Stimulated activated CD8-positive, alpha-beta memory T cell treated with anti-CD3 and anti-CD28 coated beads, Interleukin-15, amount 100 ng/mL, for 48 hours (primary cell): ENCODE measurements at places on chromosomes 12 and 14.

DNA sequence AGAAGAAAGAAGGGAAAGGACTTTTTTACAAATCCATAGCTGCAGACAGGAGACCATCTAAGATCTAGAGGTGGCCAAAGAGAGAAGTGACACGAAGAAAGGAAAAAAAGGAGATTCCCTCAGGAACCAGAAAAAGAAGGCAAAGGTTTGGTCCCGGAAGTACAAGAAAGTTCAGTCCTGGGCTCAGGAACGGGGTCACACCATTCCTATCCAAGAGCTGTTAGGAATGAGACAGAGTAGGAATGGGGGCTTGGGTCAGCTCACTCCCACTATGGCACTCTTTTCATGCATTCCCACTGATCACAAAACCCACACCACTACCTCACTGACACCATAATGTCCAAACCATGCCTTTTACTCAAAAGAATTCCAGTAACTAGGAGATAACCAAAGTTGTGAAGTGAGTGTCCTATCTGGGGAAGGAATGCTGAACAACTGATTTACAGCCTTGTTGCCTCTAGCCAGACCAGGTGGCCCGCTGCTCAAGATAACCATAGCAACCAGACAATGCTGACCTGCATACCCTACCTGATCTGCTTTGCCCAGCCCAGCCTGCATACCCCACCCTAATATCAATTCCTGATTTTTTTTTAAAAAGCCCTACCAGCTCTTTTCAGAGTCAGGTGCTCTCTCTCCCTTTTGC, 8.4 kb downstream of the PPP2R3C start:
- no peak for DNase-seq

DNA sequence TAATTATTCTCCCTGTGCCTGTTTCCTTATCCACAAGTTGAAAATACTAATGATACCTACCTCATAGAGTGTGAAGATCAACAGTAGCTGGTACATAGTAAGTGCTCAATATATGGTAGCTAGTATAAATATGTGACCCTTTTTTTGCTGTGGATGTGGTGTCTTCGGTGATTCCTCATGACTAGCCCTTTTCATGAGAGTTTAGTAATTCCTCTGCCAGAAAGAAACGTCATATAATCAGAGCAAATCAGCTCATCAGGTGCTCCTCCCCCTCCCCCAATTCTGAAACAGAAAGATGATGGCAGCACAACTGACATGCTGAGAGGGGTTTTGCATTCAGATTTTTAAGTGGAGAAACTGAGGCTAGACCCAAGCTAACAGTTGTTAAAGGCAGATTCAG, 210.8 kb downstream of the SLC41A2 start:
- DNase-seq: no peak

DNA sequence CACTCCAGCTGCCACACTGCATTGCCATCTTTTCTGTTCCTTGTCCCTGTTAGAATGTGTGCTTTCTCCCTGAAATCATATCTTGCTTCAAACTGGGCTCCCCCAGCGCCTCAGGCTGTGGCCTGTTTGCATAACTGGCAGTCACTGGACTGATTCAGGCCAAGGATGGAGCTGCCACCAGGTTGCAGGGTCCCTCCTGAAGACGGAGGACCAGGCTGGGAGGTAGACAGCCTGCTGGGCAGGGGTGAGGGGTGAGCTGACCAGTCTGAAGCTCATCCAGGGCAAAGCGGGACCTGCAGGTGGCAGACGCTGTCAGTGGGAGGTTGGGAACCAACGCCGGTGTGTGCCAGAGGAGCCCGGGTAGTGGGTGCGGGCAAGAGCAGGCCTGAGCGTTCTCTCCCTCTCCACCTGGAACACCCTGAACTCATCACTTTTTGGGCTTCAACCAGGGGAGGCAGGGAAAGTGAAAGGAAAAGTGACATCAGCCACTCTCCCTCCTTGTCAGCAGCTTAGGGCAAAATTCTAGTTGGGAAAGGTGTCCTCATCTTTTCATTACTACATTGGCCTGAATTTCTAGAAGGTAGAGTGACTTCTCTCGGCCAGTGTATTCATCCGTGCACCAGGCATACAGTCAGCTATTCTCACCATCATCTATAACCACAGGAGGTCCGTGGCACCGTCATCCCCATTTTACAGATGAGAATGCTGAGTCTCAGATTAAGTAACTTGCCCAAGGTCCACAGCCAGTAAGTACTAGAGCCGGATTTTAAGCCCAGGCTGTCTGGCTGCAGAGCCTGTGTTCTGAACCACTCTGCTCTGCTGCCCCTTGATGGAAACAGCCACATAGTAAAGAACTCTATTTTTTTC, 219.1 kb downstream of the SLC41A2 start:
- no peak for DNase-seq

DNA sequence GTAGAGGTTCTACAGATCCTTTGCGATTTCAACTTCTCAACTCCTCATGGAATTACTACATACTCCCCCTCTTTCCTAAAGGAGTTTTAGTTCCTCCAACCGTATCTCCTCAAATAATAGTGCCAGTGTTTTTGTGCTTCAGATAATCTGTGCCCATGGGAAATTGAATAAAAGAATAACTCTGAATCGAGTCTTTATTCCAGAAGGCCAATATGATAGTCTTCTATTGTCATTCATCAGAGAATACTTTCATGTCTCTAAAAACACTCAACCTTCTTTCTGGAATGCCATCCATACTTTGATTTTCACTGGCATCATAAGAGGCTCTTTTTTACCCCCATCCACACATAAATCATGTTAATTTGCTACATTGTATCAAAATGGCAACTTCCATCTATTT, 911.3 kb upstream of the USP15 start:
- no peak for DNase-seq

DNA sequence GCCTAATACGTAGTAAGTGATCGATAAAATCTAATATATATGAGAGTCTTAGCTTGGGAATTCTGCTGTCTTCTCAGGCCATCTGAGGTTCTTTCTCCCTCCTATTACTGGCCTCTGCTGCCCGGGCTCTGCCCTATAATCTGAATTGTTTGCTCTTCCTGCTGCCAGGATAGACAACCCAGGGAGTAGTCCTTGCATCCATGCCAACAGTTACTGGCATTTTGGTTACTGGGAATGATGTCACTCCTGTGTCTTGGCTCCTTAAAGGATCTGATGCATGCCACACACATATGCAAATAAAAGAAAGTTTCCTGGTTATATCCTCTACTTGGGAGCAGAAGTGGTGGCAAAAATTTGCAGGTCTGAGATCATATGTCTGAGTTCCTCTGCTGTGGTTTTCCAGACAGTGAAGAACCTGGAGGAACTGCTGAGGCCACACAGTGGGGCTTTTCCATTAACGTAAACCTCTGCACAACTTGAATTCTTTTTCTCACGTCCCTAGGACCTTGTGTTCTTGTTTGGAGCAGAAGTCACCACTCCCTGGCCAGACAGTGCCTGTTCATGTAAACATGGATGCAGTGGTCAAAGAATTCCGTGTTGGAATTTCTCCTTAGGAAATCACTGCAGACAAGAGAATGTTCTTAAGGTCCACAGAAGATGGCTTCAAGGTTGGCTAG, 320.6 kb upstream of the TBX3 start:
- no peak for DNase-seq

- DNase-seq: no peak
Measured at GRCh38 chr12:114847441-114848035, 163.6 kb upstream of the TBX3 start.

GRCh38 chr14:42480255-42480654, 873.6 kb downstream of the LRFN5 start:
- DNase-seq: no peak

- no peak for DNase-seq
Measured at GRCh38 chr12:46158501-46158900, 110.3 kb downstream of the SLC38A1 start.

GRCh38 chr14:64504897-64505794, 576 bp downstream of the ZBTB1 start:
- DNase-seq: peak; percentile 79

DNA sequence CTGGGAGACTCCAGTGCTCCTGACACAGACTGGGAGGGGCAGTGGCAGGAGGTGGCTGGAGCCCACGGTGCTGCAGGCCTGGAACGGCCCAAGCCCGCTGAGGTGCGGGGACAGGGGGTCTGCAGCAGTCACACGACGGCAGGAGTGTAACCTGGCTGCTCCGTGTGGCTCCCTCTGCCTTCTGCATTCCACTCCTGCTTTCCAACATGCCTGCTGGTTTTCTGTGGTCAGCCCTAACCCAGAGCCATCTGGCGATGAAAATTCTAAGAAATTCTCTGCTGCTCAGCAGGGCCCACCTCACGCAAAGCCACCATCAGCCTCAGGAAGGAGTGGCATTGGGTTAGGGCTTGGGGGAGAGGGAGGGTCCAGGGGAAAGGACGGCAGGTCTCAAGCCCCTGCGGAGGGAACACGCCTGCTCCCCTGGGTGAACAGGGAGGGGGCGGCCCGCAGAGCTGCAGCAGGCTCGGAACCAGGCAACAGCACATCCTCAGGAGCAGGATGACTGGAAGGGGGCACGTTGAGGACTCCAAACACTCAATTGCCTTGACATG, 5.0 kb upstream of the FBRSL1 start:
- DNase-seq: no peak

- no peak for DNase-seq
Measured at GRCh38 chr12:89454080-89454848, 70.3 kb downstream of the GALNT4 start.

GRCh38 chr14:32226056-32226455, 23.0 kb upstream of the RNU6-8 start:
- no peak for DNase-seq

GRCh38 chr14:19974844-19975243, 547 bp upstream of the OR4K15 start:
- DNase-seq: no peak

GRCh38 chr14:105549481-105549880, 23.1 kb downstream of the TMEM121 start:
- DNase-seq: no peak

- peak; percentile 78 for DNase-seq
Measured at GRCh38 chr12:14257734-14258574, 107.5 kb upstream of the ATF7IP start.

DNA sequence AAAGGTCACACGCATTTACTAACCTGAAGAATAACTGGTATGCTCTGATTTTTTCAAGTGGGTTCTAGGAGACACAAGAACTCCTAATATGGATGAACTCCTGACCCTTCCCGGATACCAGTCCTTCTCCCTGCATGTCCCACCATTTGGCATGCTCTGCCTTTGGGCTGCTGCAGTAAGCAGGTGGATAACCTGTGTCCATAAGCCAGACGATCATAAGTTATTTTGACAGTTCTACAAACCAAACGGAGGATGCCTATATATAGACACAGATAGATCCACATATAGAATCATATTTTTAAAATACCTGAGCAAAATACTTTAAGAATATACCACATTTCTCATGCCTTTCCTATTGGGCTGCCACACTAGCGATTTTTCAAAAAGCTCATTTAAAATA, 49.4 kb downstream of the TMTC1 start:
- DNase-seq: no peak

- DNase-seq: no peak
Measured at GRCh38 chr12:90323217-90323616, 614.6 kb upstream of the ATP2B1 start.

DNA sequence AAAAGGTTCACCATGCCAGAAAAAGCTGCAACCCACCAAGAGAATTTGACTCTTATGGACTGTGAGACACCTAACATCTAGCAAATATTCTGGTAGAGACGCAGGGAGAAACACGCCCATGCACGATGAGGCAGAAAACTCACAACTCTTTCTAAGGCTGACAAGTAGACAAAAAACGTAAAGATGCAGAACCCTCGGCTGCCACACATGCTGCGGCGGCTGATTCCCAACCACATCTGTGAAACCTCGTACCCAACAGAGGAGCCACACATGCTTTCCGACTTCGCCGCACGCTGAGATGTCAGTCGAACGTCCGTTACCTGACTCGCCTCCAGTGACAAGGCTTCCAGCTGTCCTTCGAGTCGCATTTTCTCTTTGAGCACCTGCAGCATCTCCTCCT, 21.8 kb downstream of the GOLGA3 start:
- peak; percentile 27 for DNase-seq

DNA sequence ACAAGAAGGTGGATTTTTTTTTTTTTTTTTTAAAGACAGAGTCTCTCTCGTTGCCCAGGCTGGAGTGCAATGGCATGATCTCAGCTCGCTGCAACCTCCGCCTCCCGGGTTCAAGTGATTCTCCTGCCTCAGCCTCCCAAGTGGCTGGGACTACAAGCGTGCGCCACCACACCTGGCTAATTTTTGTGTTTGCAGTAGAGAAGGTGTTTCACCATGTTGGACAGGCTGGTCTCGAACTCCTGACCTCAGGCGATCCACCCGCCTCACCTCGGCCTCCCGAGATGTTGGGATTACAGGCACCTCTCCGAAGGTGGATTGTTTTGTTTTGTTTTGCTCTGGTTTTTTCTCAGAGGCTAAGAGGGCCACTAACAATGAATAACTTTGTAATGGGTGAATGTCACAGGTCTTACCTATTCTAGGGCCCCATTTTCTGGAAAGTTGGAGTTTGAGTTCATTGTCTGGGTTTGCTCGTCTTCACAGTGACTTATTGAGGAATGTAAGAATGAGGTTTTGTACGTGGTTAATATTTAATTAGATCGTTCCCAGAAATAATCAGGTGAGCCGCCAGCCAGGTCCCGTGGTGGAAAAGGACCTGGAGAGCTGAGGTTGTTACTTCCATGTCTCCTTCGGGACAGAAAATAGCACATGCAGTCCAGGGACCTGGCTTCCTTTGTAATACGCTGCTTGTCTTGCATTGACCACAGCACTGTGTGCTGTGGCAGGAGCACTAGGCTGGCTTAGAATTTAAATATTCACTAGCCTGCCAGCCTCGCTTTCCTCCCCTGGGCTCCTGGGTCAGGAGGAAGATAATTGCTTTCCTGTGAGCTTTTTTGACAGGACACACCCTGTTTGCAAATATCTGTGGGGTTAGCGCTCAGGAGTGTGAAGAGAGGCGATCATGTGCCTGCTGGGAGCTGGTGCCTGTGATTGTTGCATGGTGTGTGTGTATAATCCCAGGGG, 2.3 kb downstream of the HIP1R start:
- no peak for DNase-seq

- no peak for DNase-seq
Measured at GRCh38 chr12:337039-337438, 52.1 kb downstream of the KDM5A start.

DNA sequence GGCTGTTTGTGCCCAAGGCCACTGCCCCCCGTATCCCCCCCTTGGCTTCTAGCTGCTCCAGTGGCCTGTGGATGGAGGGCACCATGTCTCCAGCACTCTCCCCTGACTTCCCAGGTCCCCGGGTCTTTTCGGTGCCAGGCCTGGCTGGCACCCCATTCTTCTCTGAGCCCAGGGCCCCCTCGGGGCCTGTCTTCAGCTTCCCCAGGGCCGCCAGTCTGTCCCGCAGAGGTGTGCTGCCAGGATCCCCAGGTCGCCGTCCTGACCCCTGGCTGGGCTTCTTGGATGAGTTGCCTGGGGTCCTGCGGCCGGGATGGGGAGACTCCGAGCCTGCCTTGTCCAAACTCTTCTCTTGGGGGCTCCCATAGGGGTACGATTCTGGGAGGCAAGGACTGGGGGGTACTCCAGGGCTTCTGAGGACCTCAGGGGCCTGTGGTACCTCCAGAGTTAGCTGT, 32.5 kb downstream of the NCKAP5L start:
- no peak for DNase-seq

DNA sequence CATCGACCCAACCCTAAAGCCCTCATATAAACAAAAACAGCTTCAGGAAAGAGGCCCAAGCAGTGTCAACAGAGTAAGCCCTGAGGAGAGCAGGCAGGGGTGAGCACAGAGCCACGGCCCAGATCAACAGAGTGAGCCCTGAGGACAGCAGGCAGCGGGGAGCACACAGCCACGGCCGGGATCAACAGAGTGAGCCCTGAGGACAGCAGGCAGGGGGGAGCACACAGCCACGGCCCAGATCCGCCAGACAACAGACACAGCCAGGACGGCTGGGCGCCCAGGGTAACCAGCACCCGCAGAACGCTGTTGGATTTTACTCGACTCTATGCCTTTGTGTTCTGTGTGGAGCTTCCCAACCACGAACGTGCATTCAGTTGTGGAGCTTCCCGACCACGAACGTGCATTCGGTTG, 15.0 kb downstream of the CCDC85C start:
- no peak for DNase-seq
